NCI-H1436 (cell line): ENCODE measurements at places on chromosomes 11 and 22.

DNA sequence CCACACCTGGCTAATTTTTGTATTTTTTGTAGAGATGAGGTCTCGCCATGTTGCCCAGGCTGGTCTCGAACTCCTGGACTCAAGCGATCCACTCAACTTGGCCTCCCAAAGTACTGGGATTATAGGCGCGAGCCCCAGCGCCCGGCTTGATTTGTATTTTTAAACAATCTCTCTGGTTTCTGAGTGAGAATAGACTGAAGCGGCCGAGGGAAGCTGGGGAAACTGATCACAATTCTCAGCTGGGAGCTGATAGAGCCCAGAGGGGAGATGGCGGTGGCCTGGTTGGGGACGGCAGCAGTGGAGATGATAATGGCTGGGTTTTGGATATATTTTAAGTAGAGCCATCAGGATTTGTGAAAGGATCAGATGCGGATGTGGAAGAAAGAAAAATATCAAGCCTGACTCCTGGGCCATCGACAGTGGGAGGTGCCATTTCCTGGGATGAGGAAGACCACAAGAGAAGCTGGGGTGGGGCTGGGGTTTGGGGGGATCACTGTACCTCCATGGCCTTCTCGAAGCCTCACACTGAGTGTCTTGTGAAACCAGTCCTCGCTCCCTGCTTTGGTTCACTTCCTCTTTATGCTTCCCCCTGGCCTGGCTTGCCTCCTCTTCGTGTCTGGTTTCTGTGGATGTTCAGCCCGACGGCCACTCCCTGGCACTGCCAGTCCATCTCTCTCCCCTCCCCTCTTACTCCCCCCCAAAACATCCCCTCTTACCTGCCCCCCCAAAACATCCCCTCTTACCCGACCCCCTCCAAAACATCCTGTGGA, 51.9 kb downstream of the IGLL1 start:
- no peak for DNase-seq

DNA sequence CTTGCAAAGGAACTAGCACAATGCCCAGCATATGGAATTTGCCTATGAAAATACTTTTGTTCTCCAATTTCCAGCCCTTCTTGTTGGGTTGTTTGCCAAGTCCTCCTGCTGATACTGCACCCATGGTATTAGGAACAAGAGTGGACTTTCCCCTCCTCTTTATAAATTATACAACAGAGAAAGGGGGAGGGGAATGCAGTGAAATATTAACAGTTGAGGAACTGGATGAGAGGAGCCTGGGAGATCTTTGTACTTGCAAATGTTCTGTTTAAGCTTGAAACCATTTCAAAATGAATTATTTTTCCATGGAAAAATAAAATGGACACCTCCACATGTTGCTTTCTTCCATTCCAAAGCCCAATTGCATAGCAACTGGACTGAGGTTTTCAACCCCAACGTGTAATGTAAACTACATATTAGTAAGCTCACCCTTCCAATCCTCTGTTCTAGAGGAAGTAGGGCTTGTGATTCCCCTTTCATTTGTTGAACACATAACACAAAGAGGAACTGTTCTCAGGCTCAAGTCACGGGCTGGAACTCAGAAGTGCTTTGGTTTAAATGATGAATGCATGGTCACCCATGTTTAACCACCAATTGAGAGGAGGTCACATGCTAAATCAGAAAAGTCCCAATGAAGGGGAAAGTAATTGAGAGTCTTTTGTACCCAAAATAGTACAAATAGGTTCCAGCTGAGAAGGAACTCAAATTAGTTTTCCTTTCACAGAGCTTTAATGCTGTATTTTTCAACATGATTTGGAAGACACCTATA, 66.2 kb upstream of the ZC3H12C start:
- DNase-seq, result no peak

DNA sequence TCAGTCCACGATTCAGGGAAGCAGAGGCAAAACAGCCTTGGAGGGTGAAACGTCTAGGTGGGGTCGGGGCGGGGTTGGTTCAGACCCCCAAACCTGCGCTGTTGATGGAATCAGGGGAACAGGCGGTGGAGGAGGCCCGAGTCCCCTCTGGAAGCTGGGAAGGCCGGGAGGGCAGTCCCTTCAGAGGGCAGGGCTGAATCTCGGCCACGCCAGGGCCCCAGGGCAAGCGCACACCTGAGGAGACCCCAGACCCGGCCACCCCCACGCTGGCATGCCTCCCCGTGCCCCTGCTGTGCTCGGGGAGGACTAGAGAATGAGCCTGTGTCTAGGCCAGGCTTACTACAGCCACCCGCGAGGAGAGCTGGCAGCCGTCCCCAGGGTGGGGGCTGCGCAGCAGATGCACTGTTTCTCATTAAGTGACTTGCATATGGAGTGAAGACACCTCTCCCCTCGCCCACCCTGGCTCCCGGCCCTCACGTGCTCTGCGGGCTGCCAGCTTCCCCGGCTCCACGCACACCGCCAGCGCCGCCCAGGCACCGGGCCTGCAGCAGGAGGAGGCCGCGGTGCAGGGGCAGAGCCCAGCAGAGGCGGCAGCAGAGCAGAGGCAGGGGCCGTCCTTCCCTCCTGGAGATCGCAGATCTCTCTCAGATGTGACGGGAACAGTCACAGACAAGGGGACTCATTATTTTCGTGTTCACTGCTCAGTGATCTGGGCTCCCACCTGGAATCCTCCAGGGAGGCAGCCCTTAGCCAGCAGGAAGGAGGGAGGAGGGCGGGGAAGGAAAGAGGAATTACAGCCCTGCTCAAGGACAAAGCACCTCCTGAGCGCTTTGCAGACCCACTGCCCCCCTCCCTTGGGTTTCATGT, 47.1 kb upstream of the OPCML start:
- DNase-seq, result no peak

- DNase-seq, result no peak
Measured at GRCh38 chr11:76510060-76511047, 65.5 kb downstream of the EMSY start.

GRCh38 chr11:6833356-6833755, 12.1 kb upstream of the OR10A5 start:
- DNase-seq, result no peak

- DNase-seq, result no peak
Measured at GRCh38 chr22:33038836-33039235, 19.3 kb downstream of the SYN3 start.

DNA sequence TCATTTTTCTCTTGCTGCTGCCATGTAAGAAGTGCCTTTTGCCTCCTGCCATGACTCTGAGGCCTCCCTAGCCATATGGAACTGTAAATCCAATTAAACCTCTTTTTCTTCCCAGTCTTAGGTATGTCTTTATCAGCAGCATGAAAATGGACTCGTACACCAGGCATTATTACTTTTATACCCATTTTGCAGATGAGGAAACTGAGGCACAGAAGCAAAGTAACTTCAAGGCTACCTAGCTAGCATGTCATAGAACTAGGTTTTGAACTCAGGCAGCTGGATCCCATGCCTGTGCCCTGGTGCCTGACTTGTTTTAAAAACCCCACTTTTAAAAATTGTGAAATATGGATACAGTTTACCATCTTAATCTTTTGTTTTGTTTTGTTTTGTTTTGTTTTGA, 25.8 kb downstream of the KIAA1671 start:
- no peak for DNase-seq

GRCh38 chr22:49303781-49304461, 523.8 kb downstream of the BRD1 start:
- no peak for DNase-seq

DNA sequence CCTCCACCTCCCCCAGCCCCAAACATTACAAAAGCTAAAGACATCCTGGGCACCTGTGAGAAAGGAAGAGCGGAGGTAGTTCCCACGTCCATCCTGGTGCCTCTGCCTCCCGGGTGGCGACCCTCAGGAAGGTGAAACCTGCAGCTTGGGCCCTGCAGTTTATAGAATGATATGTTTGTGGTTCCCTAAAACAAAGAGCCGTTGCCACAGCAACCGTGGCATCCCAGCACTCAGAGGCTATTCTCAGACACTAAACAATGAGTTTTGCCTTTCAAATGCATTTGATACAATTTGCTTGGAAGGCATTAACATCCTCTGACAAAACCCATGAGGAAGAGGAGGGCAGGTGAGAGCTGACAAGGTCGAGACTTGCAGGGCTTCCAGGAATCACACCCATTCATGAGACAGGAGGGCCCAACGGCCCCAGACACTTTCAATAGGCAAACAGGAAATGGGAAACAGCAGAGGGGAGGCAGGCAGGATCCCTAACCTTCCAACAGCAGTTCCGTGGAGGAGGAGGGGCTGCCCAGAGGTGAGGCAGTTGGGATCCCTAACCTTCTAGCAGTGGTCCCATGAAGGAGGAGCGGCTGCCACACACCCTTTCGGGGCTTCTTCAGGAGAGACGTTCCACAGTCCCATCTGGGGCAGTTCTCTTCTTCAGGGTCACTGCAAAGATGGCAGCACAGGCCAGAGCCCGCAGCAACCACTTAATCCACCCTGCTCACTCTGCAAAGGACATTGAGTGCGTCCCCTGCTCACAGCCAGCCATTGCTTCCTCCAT, 379.2 kb downstream of the SHANK2 start:
- DNase-seq, result no peak

GRCh38 chr11:34208266-34209135, 103.1 kb downstream of the NAT10 start:
- DNase-seq, result no peak

- DNase-seq, result no peak
Measured at GRCh38 chr11:132037956-132038355, 667.5 kb downstream of the NTM start.

DNA sequence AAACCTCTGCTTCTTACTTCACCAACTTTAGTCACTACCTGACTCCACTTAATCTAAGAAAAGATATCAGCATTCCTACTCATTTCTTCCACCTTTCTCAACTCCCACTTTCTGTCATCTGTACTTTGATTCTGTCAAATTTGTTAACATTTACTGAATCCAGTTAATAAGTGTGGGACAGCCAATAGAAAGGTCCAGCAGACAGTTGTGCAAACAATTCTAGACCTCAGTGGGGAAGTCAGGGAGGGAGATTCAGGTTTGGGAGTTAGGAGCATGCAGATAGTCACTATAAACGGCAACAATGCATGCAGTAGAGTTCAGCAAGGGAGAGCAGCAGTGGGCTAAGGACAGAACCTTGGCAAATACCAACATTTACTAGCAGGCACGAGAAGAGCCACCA, 4.1 kb downstream of the FBXO3 start:
- DNase-seq, result no peak

DNA sequence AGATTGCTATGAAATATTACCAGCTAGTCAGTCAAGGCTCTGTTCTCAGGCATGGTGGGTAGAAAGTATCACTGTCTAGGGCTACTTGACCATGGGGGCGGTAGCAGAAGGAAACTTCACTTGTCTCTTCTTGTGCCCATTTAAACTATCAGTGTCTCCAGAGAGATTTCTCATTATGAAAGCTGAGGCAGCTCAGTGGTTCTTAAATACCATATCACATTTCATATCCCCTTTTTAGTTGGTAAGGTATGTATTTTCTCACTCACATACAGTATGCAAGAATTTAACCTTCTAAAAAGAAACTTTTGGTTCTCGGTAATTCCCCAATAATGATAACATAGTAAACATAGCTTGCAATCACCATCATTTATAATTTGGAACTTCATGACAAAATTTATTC, 1180.0 kb upstream of the TENM4 start:
- no peak for DNase-seq

DNA sequence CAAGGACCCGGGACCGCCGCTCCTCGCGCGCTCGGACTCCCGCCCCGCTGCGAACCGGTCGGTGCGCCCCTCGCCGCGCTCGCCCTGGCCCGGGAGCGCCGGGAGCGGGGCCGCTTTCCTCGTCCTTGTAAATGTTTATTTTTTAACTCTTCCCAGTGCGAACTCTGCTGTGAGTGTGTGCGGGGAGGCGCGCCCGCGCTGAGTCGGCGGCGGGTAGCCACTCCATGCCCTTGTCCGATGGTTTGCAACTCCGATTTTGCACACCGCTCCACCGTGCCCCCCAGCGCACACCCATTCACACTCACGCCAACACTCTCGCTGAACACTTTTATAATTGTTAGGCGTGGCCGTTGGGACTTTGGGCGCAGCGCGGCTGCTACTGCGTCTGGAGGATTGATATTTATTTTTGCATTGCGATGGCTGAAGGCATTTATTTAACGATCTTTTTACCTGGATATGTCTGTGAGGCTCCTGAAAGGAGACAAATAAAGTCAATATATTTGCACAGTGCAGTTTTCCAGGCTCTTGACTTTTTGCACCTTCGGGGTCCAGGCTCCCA, 1.0 kb downstream of the C11orf96 start:
- no peak for DNase-seq

DNA sequence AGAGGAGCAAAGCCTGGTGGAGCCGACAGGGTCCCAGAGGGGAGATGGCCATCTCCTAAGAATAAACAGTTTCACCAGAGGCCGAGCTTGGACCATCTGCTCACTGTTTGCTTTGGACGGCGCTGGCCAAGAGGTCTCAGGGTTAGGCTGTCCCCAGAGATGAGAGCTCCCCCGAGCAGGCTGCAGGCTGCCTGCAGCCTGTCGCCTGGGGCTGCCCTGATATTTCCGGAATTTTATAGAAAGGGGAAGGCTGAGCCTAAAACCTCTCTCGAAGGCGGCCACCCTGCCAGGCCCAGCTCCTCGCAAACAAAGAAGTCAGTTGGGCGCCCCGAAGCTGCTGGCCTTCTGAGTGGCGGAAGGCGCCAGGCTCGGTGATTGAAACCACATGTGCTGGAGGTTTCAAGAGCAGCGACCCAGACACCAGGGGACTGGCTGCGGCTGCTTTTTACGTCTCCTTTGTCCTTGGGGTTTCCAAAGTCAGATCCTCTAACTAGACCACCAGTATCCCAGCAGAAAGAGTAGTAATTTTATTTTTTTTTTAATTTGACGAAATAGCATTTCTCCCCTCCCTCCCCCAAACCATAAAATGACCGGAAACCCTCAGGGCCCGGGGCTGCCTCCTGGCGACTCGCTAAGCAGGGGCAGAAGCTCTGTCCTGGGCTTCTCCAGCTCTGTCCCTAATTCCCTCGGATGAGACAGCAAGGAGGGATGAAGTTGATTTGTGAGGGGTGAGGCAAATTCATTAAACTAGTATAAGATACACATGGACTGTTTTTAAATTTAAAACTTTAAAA, 57.4 kb downstream of the CLMP start:
- no peak for DNase-seq

- peak; percentile 35 for DNase-seq
Measured at GRCh38 chr11:60658409-60658808, 41.0 kb upstream of the MS4A8 start.

DNA sequence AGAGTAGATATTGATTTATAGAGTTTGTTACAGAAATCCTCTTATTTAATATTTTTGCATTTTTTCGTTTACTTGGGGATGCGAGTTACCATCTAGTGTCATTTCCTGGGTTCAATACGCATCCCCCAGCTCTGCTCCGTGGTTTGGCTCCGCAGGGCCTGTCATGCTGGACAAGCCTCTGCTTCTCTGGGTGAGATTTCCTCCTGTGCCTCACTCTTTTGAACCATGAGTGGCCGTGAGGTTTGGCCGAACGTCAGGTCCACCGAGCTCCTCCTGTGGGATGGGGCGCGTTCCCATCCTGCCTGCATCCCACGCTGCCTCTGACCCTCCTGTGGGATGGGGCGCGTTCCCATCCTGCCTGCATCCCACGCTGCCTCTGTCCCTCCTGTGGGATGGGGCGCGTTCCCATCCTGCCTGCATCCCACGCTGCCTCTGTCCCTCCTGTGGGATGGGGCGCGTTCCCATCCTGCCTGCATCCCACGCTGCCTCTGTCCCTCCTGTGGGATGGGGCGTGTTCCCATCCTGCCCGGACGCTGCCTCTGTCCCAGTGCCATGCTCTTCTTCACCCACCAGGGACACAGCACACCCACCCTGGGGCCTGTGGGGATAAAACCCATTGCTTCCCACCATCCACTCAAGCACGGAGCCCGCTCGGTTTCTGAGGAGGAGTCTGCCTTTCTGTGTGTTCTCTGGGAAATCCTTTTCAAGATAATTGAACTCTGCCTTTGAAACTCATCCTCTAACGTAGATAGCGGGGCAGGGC, 506.8 kb downstream of the BRD1 start:
- DNase-seq, result no peak

- no peak for DNase-seq
Measured at GRCh38 chr11:2912498-2912897, 16.7 kb downstream of the PHLDA2 start.
